ENCODE measurements at places on chromosomes 13 and 19.

DNA sequence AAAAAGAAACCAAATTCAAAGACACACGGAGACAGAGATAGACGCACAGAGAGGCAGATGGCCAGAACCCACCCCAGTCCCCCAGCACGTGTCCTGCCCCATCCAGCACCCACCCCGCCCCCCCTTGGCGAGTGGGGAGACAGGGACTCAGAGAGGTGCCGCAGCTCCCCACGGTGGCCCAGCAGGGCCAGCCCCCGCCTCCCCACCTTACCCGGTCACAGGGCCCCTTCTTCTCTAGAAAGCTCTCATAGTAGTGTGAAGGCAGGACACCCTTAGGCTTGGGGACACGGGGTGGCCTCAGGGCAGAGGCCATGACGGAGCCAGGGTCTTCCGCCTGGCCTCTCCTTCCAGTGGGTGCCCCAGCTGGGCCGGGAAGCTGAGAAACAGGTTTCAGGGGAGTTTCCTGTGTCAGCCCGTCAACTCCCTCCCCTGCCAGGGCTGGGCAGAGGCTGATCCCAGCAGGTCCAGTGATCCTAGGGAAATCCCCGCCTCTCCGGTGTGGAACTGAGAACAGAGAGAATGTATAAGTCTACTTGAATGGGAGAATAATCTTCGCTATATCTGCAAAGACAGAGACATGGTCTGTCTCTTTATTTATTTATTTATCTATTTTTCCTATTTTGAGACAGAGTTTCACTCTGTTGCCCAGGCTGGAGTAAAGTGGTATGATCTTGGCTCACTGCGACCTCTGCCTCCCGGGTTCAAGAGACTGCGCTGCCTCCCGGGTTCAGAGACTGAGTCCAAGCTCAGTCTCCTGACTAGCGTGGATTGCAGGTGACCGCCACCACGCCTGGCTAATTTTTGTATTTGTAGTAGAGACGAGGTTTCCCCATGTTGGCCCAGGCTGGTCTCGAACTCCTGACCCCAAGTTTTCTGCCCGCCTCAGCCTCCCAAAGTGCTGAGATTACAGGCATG, at the start of gene STAP2:
STAP2 (minus strand) TSS at position 387 of the 915 bp plus-strand sequence; CDS start at position 313, 74 bp downstream.
- no peak for DNase-seq

GRCh38 chr13:52405767-52406494, at the start of gene THSD1:
TSS of gene THSD1 (minus strand) at chr13:52406172. CDS start at chr13:52402600, 3,572 bp downstream.
- peak; percentile 89 for DNase-seq

- no peak for DNase-seq
Observed at GRCh38 chr13:50127726-50128291, 112.6 kb downstream of the KCNRG start.

GRCh38 chr13:104318121-104318520, 1251.9 kb upstream of the SLC10A2 start:
- no peak for DNase-seq

GRCh38 chr13:103788061-103788652, 721.9 kb upstream of the SLC10A2 start:
- no peak for DNase-seq

GRCh38 chr19:16698914-16699313, 20.7 kb upstream of the NWD1 start:
- DNase-seq: no peak

- peak; percentile 85 for DNase-seq
Observed at GRCh38 chr19:10501971-10502523, 1.1 kb downstream of the KEAP1 start.

DNA sequence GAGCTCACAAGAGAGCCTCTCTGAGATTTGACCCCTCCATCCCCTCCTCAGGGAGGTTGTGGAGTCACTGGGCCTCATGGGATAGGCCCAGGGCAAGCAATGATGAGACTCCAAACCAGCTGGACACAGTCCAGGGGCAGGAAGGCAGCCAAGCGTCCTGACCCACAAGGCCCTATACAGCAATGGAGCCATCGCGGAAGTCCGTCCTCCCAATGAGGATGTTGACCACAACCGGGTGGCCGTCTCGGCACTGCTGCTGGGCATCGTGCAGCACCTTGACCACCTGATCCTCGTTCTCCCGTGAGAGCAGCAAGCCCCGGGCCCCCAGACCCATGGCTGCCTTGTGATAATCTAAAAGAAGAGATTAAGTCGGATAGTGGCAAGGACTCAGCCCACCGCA, 7.9 kb downstream of the SYDE1 start:
- DNase-seq: peak; percentile 92

DNA sequence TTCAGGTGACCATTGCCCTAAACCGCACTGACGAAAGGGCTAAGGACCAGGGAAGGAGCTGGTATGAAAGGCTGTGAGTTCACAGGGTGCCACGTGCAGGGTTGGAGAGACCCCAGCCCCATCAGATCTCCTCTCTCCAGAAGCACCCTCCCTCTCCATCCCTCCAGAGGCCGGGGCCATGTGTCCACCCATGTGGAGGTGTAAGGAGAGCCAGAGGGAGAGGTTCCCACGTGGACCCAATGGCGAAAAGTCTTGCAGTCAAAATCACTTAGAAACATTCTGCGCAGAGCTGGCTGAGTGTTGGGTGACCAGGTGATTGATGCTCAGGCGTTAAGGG, 168.3 kb downstream of the COL4A1 start:
- no peak for DNase-seq

All from posterior vena cava (tissue), 2 donors.